ENCODE measurements at places on chromosomes 1 and 21.

DNA sequence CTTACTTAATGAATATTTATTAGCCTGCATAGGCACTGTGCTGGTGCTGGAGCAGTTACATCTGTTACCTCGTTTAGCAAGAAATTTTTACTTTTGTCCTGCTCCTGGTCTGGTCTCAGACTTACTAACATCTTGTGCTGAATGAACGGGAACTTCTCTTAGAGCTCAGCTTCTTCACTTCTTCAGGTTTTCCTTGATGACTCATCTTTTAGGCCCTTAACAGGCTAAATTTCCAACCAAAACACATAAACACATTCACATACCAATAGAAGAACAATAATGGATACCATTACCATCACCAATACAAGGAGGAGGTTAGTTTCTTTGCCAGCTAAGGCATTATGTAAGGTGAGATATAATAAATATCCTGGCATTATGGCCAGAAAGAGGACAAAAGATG lies 68.9 kb downstream of the IFI44 start:
- no peak for DNase-seq

DNA sequence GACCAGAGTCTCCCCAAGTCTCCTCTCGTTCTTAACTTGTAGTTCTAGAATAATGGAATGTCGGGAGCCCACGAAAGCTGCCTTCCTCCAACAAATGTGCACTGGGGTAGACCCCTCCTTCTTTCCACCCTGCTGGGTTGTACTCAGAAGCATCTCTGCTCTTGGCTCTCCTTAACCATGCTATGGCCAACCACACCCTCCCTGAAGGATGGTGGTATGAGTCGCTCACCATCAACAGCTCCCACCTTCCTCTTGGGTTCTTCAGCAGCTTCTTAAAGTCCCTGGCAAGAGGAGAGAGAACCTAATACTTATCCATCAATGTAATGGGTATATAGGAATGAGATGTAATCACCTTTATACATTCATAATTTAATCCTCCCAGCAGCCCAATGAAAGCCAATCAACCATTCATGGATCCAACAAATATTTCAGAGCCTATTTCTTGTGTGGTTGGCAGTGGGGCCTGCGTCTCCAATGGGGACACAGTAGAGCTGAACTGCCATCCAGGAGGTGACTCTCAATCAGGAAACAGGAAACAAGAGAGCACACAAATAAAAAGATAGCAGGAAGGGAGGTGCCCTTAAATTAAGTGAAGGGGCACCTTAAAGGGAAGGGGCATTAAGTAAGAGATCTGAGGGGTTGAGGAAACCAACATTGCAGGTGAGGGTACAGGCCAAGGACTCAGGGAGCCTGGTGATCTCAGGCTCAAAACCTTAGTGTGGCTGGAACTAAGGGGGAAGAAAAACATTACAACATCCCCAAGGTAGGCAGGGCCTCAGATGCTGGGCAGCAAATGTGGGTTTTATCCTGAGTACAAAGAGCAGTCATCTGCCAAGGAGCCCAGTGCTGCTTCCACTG lies 64.4 kb upstream of the ETS2 start:
- no peak for DNase-seq

- DNase-seq = no peak
Observed at GRCh38 chr1:48758976-48759375, 17.7 kb downstream of the BEND5 start.

DNA sequence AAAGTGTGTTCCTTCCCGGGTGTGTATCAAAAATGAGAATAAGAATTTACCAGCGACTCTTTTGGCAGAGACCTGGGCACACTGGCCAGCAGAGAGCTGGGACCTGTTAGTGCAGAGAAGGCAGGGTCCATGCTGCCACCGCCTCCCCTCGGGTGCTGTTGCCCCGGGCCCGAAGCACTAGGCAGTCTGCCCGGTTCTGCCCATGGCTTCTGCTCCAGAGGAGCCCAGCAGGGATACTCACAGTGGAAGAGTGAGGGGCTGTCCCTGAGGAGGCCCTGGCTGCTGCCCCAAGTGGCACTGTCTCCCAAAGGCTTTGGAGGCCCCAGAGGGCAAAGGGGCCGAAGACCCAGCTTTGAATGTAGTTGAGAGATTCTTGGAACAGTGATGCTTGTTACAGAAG lies 80.5 kb downstream of the MIS18A start:
- no peak for DNase-seq

GRCh38 chr1:11531314-11531870 lies 52.4 kb downstream of the DISP3 start:
- DNase-seq = no peak

- no peak for DNase-seq
Observed at GRCh38 chr1:51238034-51238403, 1.9 kb downstream of the RNF11 start.

GRCh38 chr1:173478094-173478674 lies 1.0 kb downstream of the PRDX6 start:
- no peak for DNase-seq

DNA sequence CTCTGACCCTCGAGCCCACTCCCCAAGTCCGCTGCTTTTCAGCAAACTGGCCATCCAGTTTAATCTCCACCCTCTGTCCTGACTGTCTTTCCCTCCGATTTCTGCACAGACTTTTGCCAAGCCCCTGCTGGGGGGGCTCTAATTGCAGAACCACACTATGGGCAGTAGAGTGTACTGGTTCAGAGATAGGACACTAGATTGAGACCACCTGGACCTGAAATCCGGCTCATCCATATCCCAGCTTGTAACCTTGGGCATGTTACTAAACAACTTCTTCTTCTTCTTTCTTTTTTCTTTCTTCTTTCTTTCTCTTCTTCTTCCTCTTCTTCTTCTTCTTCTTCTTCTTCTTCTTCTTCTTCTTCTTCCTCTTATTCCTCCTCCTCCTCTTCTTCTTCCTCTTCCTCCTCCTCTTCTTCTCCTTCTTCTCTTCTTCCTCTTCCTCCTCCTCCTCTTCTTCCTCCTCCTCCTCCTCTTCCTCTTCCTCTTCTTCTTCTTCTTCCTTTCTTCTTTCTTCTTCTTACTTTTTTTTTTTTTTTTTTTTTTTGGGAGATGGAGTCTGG lies 7.7 kb downstream of the LRRC71 start:
- DNase-seq = no peak

DNA sequence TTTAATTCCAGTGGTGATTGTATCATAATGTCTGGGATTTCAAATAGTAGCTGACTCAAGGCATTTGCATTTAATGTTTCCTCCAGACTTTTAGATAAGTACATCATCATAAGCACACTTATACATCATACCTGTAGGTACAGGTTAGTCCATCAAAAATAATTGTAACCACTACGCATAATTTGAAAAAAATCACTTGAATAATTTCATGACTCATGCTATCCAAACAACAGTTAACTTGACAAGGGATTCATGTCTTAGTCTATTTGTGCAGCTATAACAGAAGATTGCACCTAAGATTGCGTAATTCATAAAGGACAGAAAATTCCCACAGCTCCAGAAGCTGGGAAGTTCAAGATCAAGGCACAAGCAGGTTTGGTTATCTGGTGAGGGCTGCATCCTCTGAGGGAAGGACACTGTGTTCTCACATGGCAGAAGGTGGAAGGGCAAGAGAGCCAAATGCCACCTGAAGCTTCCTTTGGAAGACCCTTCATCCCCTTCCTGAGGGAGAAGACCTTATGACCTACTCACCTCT lies 801.7 kb upstream of the BRINP3 start:
- no peak for DNase-seq

DNA sequence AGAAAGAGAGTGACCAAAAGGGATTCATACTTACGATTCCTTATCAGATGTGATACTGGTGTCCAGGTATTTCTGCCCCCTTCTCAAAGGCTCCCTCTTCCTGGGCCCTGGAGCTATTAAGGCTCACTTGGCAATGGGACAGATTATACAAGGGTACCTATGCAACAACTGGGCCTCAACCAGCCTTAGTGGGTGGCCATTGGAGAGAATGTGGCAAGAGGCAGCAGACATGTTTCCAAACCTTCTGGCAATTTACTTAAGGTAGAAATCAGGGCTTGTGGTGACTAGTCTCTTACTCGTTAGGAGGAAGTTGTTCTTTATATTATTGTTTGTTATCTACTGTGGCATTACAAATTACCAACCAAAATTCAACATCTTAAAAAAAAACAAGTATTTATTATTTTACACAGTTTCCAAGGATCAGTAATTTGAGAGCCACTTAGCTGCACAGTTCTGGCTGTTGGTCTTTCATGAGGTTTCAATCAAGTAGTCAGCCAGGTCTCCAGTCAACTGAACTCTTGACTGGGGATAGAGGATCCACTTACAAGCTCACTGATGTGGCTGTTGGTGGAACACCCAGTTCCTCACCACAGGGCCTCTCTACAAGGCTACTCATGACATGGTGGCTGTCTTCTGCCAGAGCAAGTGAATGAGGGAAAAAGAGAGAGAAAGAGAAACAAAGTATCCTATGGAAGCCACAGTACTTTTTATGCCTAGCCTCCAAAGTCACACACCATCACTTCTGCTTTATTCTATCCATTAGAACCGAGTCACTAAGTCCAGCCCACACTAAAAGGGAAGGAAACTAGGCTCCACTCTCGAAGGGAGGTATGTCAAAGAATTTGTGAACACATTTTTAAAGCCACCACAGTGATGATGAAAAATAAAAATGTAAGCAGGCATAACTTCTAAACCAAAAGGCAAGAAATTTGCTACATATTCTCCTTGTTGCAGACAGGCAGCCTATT lies 10.7 kb downstream of the ZNF648 start:
- no peak for DNase-seq

GRCh38 chr1:34054920-34055319 lies 110.1 kb downstream of the CSMD2 start:
- DNase-seq = no peak

GRCh38 chr1:160167056-160167455 lies 15.7 kb downstream of the ATP1A4 start:
- no peak for DNase-seq

DNA sequence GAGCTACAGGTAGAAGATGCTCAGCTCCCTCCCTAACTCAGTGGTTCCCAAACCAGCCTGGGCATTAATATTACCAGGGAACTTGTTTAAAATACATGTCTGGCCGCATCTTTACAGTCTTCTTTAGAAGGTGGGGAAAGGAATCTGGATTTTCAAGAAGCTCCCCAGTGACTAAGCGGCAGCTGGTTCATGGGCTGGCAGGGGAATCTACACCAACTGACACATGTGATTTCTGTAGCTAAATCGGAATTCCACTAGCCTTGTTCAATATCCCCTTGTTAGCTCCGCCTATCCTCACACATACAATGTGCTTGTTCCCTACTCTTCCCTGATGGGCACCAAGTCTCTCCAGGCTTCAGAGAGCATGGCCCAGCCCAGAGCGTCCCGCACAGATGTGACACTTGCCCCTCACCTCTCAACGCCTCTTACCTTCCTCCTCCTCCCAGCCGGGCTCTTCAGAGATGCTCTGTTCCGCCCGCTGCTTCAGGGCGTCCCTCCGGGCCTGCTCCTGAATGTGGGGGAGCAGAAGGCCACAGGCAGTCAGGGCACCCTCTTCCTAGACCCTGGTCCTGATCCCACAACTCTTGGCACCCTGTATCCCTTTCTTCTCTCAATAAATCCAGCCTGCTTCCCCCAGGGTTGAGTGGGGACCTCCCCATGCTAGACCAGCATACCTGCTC lies 15.3 kb downstream of the TSSK3 start:
- DNase-seq = no peak

GRCh38 chr21:26652854-26653253 lies 79.8 kb upstream of the CYYR1 start:
- DNase-seq = no peak

- DNase-seq = no peak
Observed at GRCh38 chr1:60655679-60656355, 426.5 kb upstream of the NFIA start.

DNA sequence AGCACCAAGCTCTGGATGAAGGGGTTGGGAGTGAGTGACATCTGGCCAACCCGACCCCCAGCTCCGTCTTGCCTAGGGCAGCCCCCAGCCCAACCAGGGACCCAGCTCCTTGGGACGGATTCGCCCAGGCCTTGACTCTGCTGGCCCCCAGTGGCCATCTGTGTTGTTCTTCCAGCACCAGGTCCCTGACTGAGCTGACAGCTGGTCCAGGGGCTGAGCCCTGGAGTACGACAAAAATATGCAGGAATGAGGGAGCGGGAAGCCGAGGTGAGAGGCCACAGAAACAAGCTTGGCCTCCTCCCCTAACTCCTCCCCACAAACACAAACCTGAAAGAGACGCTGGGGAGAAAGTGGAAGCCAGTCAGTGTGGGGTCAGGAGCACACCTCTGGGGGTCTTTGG lies 55.0 kb upstream of the PAX7 start:
- no peak for DNase-seq

DNA sequence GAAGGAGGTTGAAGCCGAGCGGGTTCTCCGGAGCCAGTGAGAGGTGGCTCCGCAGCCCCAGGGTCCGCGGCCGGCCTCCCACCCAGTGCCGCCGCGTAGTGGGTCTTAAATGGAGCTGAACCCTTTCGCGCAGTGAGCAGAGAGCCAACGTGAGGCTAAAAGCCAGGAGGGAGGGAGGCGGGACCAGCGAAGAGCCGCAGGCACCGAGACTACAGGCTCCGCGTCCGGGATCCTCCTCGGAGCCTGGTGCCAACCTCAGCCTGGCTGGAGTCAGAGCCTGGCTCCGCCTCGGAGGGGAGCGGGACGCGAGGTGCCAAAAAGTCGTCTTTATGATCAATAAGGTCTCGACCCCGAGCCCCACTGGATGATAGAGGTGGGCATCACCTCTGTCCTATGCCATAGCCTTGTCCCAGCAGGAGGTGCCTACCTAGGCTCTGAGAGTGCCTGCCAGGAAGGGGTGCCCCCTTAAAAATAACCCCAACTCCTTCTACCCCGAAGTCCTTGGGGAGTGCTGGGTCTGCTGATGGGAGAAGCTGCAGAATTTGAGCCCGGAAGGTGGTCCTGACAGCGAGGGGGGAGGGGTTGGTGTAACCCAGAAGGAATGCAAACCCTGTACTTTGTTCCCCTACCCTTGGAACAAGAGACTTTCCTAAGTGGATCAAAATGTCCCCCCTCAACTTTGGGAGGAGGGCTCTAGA lies 1.6 kb downstream of the IGSF21 start:
- no peak for DNase-seq

DNA sequence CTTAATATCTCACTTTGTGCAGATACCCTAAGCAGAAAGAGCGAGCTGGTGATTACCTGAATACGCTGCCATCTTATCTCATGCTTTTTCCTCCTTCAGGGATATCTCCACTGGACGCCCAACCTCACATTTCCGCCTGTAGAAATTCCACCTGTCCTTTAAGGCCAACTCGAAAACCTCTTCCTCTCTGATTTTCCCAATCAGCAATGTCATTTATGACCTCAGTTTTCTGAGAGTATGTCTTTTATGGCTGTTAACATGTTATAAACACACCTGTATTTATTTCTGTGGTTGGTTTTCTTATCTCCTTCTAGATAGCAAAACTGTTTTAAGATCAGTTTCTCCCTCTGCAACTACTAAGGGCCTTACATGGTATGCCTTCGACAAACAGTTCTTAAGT lies 41.1 kb downstream of the CD34 start:
- no peak for DNase-seq

DNA sequence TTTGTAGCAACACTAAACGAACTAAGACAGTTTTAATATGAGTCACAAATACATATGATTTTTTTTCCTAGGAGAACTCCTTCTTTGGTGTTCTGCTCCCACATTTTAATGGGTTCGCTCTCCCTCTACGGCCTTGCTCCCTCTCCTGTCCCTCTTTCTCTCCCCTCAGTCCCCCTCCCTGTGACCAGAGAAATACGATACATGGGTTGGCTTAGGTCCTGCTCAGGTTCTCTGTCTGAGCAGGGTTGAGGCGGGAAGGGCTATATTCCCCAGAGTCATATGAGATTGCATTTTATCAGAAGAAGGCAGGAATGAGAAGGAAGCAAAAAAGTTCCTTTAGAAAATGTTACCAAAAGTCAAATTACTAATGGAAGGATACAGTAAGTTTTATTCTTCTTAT lies 44.6 kb downstream of the UBE2U start:
- no peak for DNase-seq
